Bronchial smooth muscle cell (primary cell): ENCODE measurements at places on chromosomes 13 and 19. TPM values are rescaled to one million over a fixed set of nuclear protein-coding genes. Genes with fewer than 3 reads are reported as not detected.

CCL25 gene
- 0.16 TPM in 1 of 2 replicates, not detected in the other for total RNA-seq

FUT2 gene
- 0.17 TPM in 1 of 2 replicates, not detected in the other for total RNA-seq

CPAMD8 gene
- 0.47 and 0.69 TPM in 2 replicates for total RNA-seq

ZNF264 gene
- total RNA-seq = 17.3 and 35.2 TPM in 2 replicates

ZNF709 gene
- 3.2 and 3.8 TPM in 2 replicates for total RNA-seq
